ENCODE measurements at places on chromosomes 2 and 18.

- no peak for DNase-seq
- H3K27me3 ChIP-seq = no peaks in the 10 kb centered on the region
- H3K4me3 ChIP-seq = no peak overlapping the region
- no peaks in the 10 kb centered on the region for H3K4me1 ChIP-seq
- H3K36me3 ChIP-seq = no peaks in the 10 kb centered on the region
Measured at GRCh38 chr2:114384441-114384840, 58.0 kb upstream of the DPP10 start.

DNA sequence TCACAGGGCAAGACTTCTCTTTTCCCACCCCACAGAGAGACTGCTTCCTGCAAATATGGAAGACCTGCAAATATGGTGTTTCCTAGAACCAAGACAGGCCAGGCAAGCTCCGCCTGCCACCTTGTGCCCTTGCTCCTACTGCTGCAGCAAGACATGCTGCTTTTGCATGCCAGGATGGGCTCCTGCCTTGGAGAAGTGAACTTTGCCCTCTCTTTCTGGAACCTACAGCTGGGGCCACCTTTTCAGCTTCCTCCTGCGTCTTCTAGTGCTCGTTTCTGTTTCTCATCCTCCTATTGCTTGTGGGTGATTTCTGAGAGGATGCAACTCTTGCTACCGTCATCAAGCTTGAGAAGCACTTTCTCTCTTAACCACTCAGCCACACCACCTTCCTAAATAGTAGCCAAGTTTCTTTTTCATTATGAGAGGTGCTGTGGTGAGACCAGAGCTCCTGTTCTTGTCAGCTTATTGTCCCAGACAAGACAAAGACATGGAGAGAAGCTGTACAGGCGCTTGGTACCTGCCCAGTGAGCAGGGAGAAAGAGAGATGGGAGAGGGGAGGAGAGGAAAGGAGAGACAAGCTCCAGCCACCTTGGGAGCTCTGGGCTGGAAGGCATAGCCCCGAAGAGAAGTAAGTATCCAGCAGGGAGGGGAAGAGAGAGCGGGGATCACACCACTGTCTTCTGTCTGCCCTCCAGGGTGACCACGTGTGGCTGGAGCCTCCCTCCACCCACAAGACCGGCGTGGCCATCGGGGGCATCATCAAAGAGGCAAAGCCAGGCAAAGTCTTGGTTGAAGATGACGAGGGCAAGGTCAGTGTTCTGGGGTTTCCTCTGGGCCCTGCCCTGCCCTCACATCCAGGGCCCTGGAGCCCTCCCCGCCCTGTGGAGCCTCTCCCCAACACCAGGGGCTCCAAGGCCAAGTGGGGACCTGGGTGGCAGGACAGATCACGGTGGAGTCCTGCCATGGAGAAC lies 28.3 kb downstream of the MYO7B start:
- peaks cover 43% of the 10 kb centered on the region for H3K27me3 ChIP-seq
- H3K4me1 ChIP-seq = peaks cover 16% of the 10 kb centered on the region
- H3K36me3 ChIP-seq = no peaks in the 10 kb centered on the region
- DNase-seq = peak; percentile 84
- peak overlapping the region; percentile 69 for H3K27ac ChIP-seq

GRCh38 chr18:49169037-49169521 lies 218.3 kb upstream of the SMAD7 start:
- no peaks in the 10 kb centered on the region for H3K27me3 ChIP-seq
- H3K4me3 ChIP-seq = no peak overlapping the region
- peaks cover 31% of the 10 kb centered on the region for H3K4me1 ChIP-seq
- H3K36me3 ChIP-seq = peaks cover 17% of the 10 kb centered on the region
- DNase-seq = peak; percentile 67

GRCh38 chr2:57479981-57480380 lies 566.6 kb upstream of the VRK2 start:
- no peaks in the 10 kb centered on the region for H3K36me3 ChIP-seq
- no peak overlapping the region for H3K4me3 ChIP-seq
- DNase-seq = no peak

DNA sequence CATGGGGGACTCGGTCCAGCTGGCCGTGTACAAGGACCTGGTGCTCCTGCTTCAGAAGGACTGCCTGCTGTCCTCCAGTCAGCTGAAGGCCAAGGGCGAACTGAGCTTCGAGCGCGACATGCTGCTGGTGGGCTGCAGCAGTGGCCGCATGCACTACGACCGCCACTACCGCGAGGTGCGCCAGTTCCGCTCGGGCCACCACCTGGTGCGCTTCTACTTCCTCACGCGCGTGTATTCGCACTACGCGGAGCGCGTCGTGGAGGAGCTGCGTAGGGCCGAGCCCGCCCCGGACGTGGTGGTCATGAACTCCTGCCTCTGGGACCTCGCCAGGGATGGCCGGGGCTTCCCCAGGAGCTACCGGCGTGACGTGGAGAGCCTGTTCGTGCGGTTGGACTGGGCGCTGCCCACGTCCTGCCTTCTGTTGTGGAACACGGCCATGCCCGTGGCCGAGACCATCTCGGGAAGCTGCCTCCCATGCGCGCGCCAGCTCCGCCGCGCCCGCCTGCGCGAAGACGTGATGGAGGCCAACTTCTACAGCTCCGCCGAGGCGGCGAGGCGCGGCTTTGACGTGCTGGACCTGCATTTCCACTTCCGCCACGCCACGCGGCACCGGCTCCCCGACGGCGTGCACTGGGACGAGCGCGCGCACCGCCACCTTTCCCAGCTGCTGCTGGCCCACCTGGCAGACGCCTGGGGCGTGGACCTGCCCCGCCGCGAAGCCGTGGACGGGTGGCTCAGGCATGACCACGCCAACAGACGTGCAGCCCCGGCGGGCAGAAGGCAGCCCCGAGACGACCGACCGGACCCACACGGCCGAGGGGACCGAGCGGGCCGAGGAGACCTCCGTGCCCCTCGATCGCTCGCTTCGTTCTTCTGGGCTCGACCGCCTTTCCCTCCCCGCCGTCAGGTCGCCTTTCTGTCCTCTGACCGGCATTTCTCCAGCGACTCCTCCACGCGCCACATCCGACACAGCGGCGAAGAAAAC lies 293.9 kb upstream of the ERBB4 start:
- no peaks in the 10 kb centered on the region for H3K36me3 ChIP-seq
- no peak overlapping the region for H3K27ac ChIP-seq
- no peaks in the 10 kb centered on the region for H3K4me1 ChIP-seq
- no peak for DNase-seq
- no peaks in the 10 kb centered on the region for H3K27me3 ChIP-seq

GRCh38 chr2:160783474-160783873 lies 289.9 kb upstream of the RBMS1 start:
- no peaks in the 10 kb centered on the region for H3K36me3 ChIP-seq
- no peak for DNase-seq
- H3K4me1 ChIP-seq = no peaks in the 10 kb centered on the region
- no peak overlapping the region for H3K27ac ChIP-seq

GRCh38 chr2:5932556-5933469 lies 240.6 kb downstream of the SOX11 start:
- no peaks in the 10 kb centered on the region for H3K27me3 ChIP-seq
- no peak overlapping the region for H3K4me3 ChIP-seq
- H3K36me3 ChIP-seq = no peaks in the 10 kb centered on the region
- H3K27ac ChIP-seq = no peak overlapping the region
- no peak for DNase-seq
- H3K4me1 ChIP-seq = no peaks in the 10 kb centered on the region

DNA sequence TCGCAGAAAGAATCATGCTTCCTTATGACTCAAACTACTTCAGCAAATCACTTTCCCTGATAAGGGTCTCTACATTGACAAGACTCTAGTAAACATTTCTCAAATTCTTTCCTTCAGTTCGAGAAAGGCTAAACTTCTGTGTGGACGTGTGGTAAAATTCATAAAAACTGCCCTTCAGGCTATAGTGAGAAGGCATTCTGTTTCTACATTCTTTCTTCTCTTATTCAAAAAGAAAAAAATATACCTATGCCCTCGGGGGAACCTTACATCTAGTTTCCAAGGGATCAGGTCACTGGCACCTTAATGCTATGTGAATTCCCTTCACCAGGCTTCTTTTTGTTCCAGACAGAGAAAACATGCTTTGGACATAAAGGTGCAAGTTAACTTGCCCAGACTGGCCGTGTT lies 4.9 kb downstream of the VIT start:
- peaks cover 3% of the 10 kb centered on the region for H3K27me3 ChIP-seq
- H3K27ac ChIP-seq = no peak overlapping the region
- no peaks in the 10 kb centered on the region for H3K36me3 ChIP-seq
- H3K4me1 ChIP-seq = no peaks in the 10 kb centered on the region
- H3K4me3 ChIP-seq = no peak overlapping the region

GRCh38 chr2:212970132-212970531 lies 181.3 kb downstream of the IKZF2 start:
- no peak overlapping the region for H3K27ac ChIP-seq
- H3K4me3 ChIP-seq = no peak overlapping the region
- peaks cover 1% of the 10 kb centered on the region for H3K27me3 ChIP-seq
- no peaks in the 10 kb centered on the region for H3K4me1 ChIP-seq
- no peaks in the 10 kb centered on the region for H3K36me3 ChIP-seq

DNA sequence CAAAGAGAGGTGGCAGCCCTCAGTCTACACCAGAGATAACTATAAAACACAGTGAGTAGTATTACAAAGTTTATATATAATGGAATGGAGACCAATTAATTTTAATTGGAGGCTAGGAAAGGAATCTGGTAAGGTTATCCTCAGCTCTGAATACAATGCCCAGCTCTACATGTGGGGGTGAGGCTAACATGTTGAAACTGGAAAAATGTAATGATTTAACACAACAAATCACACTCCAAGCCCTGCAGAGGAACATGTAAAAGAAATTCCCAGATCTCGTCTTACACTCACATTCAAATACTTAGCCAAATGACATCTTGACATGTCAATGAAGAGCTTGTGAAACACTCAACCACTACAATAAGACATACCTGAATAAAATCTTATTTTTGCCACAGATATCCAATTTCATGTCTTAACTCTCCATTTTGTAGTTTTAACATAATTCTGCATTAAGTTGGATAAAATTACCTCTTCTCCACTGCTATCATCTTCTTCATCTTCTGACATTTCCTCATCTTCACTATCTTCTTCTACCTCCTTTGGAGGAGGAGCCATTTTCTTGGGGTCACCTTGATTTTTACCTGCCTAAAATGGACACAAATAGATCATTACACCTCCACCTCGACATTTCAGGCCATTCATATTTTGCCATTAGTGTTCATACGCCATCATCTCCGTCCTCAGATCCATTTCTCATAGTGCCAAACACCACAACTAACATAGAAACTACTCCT lies 1.4 kb downstream of the NCL start:
- no peak for DNase-seq
- H3K27ac ChIP-seq = peak overlapping the region; percentile 100
- peaks cover 41% of the 10 kb centered on the region for H3K4me1 ChIP-seq
- H3K4me3 ChIP-seq = peak overlapping the region; percentile 93

DNA sequence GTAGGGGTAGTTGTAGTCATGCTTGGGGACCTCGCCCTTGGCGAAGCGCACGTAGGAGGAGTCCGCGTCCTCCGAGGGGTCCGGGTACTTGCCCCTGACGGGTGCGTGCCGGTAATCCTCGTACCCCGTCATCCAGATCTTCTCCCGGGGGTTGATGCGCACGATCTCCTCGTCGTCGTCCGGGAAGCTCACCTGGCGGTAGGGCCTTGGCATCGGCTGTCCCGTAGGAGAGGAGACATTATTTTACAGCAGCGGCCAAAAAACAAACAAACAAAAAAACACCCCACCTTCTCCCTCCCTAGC lies 86.3 kb downstream of the ACTR2 start:
- peaks cover 18% of the 10 kb centered on the region for H3K36me3 ChIP-seq
- H3K27ac ChIP-seq = no peak overlapping the region
- H3K4me3 ChIP-seq = no peak overlapping the region

GRCh38 chr2:42558827-42559226 lies 9.6 kb upstream of the MTA3 start:
- no peak for DNase-seq
- no peaks in the 10 kb centered on the region for H3K36me3 ChIP-seq
- H3K4me1 ChIP-seq = no peaks in the 10 kb centered on the region
- no peak overlapping the region for H3K4me3 ChIP-seq

- peaks cover 16% of the 10 kb centered on the region for H3K36me3 ChIP-seq
- no peak overlapping the region for H3K4me3 ChIP-seq
- no peak for DNase-seq
- peaks cover 36% of the 10 kb centered on the region for H3K4me1 ChIP-seq
- H3K27ac ChIP-seq = no peak overlapping the region
Measured at GRCh38 chr2:98743835-98744234, 12.9 kb upstream of the MGAT4A start.

- H3K4me1 ChIP-seq = no peaks in the 10 kb centered on the region
- no peaks in the 10 kb centered on the region for H3K27me3 ChIP-seq
- no peak overlapping the region for H3K4me3 ChIP-seq
- no peak for DNase-seq
Measured at GRCh38 chr2:157540102-157540501, 88.6 kb downstream of the ACVR1C start.

DNA sequence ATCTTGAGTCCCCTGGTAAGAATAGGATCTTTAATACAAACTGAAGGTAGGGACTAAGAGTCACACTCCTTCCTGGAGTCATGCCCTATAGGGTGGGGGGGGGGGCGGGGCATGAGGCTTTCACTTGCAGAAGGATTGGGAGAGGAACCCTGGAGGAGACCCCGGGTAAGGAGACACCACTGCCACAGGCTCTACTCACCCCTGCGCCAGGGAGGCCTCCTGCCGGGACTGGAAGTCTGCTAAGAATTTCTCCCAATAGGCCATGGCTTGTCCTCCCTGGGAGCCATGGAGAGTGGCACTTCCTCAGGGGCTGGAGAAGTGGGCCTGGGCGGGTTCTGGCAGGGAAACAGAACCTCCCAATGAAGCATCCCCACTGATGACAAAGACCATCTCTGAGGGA lies 645.3 kb upstream of the RAB6C start:
- H3K27me3 ChIP-seq = no peaks in the 10 kb centered on the region
- no peaks in the 10 kb centered on the region for H3K36me3 ChIP-seq
- no peak overlapping the region for H3K27ac ChIP-seq
- DNase-seq = no peak
- no peaks in the 10 kb centered on the region for H3K4me1 ChIP-seq

GRCh38 chr2:239522002-239522739 lies 121.4 kb upstream of the HDAC4 start:
- H3K36me3 ChIP-seq = no peaks in the 10 kb centered on the region
- no peak overlapping the region for H3K4me3 ChIP-seq
- no peaks in the 10 kb centered on the region for H3K4me1 ChIP-seq
- no peak for DNase-seq
- no peak overlapping the region for H3K27ac ChIP-seq
- no peaks in the 10 kb centered on the region for H3K27me3 ChIP-seq
